ENCODE measurements at places on chromosomes 6 and 20. TPM values are rescaled to one million over a fixed set of nuclear protein-coding genes. Genes with fewer than 3 reads are reported as not detected.

DNA sequence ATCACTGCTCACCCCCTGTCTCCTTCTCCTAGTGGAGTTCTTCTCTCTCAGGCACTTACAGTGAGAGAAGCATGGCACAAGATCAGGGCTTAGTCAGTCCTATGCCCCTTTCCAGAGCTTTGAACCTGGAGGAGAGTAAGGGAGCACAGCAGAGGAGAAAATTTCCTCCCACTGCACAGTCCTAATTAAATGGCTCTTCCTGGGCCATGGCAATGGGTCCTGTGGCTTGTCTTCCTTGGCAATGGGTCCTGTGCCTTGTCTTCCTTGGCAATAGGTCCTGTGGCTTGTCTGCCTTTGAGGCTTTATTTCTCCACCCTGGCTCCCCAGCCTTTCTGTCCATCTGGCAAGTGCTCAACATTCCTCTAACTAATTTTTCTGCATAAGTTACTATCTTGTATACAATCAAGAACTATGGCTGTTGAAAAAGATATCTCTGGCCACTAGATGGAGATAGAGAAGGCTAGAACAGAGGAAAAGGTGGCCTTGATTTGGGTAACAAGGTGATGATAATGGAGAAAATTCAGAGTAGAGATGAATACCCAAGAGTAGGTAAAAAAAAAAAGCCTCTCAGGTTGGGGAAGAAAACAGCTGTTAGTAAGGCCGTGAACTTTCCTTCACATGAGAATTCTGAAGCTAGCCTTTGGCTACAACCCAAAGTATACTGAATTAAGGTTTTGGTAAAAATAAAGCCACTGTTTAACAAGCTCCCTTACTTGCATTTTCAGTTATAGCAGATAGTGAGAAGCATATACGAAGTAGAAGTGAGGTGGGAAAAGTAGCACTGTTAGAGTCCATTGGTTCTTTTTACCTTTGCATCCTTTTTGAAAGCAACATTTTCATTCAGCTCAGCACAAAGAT is 504.9 kb downstream of the DOK5 start:
- H3K4me3 ChIP-seq = no peak overlapping the region
- H3K36me3 ChIP-seq = no peaks in the 10 kb centered on the region
- H3K27me3 ChIP-seq = peaks cover 2% of the 10 kb centered on the region
- H3K27ac ChIP-seq = no peak overlapping the region
- H3K4me1 ChIP-seq = peaks cover 4% of the 10 kb centered on the region

DNA sequence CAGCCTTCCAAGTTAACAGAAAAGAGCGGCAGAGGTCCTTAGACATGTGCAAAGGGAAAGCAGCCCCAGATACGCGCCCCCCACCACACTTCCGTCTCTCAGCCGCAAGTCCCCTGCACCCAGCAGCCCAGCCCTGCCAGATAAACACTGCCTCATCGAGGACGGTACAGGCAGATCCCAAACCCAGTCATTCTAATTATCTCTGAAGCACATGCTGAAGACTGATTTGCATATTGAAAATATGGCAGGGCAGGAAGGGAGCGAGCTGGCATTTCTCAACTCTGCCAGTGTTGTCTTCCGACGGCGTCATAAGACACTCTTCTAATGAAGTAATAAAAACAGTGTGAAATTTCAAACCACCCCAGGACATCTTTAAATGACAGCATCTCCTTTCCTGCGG is 122.8 kb upstream of the CDH4 start:
- H3K27me3 ChIP-seq = no peaks in the 10 kb centered on the region
- H3K4me1 ChIP-seq = peaks cover 2% of the 10 kb centered on the region
- H3K27ac ChIP-seq = no peak overlapping the region
- no peak overlapping the region for H3K4me3 ChIP-seq
- no peak for DNase-seq
- peaks cover 9% of the 10 kb centered on the region for H3K36me3 ChIP-seq

- H3K27ac ChIP-seq = no peak overlapping the region
- no peaks in the 10 kb centered on the region for H3K36me3 ChIP-seq
- peak; percentile 62 for DNase-seq
- peaks cover 2% of the 10 kb centered on the region for H3K27me3 ChIP-seq
Measured at GRCh38 chr6:105831311-105832097, 254.6 kb upstream of the PRDM1 start.

- no peak overlapping the region for H3K4me3 ChIP-seq
- no peaks in the 10 kb centered on the region for H3K27me3 ChIP-seq
- DNase-seq = no peak
Measured at GRCh38 chr20:14030991-14031390, 35.7 kb downstream of the MACROD2 start.

DNA sequence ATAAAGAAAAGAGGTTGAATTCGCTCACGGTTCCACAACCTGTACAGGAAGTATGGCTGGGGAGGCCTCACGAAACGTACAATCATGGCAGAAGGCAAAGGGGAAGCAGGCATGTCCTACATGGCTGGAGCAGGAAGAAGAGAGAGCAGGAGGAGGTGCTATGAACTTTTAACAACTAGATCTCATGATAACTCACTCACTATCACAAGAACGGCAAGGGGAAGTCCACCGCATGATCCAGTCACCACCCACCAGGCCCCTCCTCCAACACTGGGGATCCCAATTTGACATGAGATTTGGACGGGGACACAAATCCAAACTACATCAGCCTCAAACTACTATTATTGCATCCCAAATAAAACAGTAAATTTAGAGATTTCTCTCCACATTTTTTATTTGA is 53.6 kb upstream of the CST7 start:
- H3K36me3 ChIP-seq = peaks cover 25% of the 10 kb centered on the region
- DNase-seq = no peak
- no peak overlapping the region for H3K27ac ChIP-seq
- H3K4me1 ChIP-seq = no peaks in the 10 kb centered on the region
- peaks cover 2% of the 10 kb centered on the region for H3K27me3 ChIP-seq

DNA sequence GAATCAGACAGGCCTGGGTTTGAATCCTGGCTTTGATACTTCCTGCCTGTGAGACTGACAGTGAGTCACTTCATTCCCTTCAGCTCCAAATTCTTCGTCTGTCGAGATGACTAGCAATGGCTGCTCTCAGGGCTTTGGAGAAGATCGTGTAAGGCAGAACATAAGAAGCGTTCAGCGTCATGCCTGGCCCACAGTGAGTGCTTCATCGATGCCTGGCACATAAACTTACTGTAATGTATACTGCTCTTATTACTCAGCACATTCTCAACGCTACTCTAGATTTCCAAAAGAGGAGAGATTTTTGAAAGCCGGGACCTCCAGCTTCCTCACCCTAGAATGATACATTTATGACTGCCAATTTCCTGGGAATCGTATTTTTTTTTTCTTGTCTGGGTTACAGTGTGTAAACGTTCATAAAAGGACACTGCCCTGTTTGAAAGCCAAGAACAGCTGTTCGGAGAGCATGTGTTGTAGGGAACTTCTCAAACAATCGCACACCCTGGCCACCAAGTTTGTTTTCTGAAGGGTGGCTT is 16.2 kb upstream of the BCAS1 start:
- H3K27me3 ChIP-seq = no peaks in the 10 kb centered on the region
- no peak overlapping the region for H3K27ac ChIP-seq
- H3K4me3 ChIP-seq = no peak overlapping the region
- H3K36me3 ChIP-seq = peaks cover 6% of the 10 kb centered on the region
- H3K4me1 ChIP-seq = peaks cover 9% of the 10 kb centered on the region

Gene NR2E1
- total RNA-seq = not detected

Gene EYA4
- total RNA-seq = not detected

Measured in glutamatergic neuron (in vitro differentiated cells).